ENCODE measurements at places on chromosomes 3 and 15.
A peak's percentile ranks its signal among the peaks of the same experiment; 100 is the strongest.

DNA sequence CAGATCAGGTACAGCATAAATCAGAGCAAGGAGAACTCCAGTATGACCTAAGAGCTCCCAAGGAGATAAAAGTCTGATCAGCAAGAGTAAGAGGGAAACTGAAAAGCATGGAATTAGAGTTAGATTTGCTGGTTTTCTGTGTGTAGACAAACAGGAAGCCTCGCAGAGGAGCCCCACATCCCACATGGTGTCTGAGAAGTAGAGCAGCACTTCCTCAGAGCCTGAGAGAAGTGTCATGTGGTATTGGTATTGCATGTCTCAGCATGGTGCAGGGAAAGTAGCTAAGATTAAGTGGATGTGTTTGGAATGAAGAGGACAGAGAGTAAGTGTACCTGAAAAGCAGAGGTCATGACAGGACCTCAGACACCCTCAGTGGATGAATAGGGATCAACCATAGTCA lies 175.4 kb upstream of the GBE1 start:
- no peak for DNase-seq

- DNase-seq, result no peak
Observed at GRCh38 chr3:57094575-57094974, 34.1 kb downstream of the SPATA12 start.

DNA sequence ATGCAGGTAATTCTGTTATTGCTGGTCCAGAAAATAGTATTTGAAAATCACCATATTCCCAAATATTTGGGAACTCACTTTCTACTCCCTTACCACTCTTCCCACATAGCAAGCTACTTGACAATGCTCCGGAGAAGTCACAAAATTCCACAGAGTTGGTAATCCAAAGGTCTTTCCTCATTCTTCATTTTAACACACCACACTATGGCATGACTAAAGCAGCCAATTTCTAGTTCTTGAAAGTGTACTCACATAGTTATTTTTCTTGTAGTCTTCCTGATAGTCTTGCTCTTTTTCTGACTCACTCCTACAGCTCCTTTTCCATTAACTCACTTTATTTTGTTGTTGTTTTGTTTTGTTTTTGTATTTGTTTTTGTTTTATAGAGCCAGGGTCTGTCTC lies 67.2 kb downstream of the MYO9A start:
- no peak for DNase-seq

- no peak for DNase-seq
Observed at GRCh38 chr15:97875513-97876280, 84.8 kb upstream of the ARRDC4 start.

GRCh38 chr3:73535137-73535536 lies 89.6 kb downstream of the PDZRN3 start:
- DNase-seq, result no peak

GRCh38 chr3:100702082-100702979 lies 7.0 kb upstream of the TFG start:
- no peak for DNase-seq

- peak; percentile 87 for DNase-seq
Observed at GRCh38 chr3:72756900-72757299, 91.3 kb downstream of the SHQ1 start.

GRCh38 chr15:31378363-31378903 lies 51.8 kb downstream of the KLF13 start:
- no peak for DNase-seq

GRCh38 chr3:52053307-52054304 lies 2.8 kb downstream of the DUSP7 start:
- DNase-seq, result peak; percentile 29

- DNase-seq, result no peak
Observed at GRCh38 chr15:91110407-91110806, 10.3 kb downstream of the SV2B start.

DNA sequence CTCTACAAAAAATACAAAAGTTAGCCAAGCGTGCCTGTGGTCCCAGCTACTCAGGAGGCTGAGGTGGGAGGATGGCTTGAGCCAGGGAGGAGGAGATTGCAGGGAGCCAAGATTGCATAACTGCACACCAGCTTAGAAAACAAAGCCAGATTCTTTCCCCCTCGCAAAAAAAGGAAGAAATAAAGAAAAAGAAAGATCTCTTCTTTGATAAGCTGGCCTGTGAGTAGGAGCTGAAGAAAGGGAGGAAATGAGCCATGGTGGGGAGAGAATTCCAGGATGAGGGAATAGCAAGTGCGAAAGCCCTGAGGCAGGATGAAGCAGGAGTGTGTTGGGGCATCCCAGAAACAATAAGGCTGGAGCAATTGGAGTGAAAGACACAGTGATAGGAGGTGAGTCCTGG lies 24.5 kb upstream of the TOP2B start:
- no peak for DNase-seq

DNA sequence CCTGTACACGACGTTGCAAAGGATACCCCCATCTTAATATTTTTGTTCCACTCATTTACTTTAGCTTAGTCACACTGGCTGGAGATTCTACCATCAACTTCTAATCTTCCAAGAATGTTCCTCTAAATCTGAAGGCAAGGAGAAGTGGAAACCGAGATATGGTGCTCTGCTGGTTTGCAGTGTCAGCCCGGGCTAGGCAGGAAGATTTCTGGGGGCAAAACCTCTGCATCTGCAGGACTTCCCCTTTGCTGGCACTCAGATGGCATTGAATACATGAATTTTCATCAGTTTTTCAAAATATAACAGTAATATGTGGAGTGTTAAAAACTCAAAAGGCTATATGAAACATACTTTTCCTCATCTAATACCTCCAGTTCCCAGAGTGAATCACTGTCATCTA lies 240.4 kb downstream of the RPLP1 start:
- DNase-seq, result no peak

DNA sequence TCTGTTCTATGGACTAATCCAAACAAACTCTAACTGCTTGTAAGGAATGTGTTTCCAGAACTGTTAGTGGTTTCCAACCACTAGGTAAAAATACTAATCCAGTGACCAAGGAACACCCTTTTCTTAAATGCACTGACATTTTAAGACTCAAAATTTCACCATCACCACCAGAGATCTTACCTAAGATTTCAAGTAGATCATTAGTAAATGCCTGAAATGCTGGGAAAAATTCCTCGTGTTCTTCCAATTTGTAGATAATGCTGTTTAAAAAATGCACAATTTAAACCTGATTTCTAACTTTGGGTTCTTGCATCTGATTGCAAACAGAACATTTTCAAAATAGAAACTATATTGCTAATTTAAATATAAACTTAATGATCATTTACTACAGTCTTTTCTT lies 63.4 kb downstream of the ESYT3 start:
- DNase-seq, result no peak

- no peak for DNase-seq
Observed at GRCh38 chr3:2770451-2770850, 339.7 kb downstream of the IL5RA start.

GRCh38 chr3:25604107-25604805 lies 60.5 kb downstream of the TOP2B start:
- DNase-seq, result no peak

DNA sequence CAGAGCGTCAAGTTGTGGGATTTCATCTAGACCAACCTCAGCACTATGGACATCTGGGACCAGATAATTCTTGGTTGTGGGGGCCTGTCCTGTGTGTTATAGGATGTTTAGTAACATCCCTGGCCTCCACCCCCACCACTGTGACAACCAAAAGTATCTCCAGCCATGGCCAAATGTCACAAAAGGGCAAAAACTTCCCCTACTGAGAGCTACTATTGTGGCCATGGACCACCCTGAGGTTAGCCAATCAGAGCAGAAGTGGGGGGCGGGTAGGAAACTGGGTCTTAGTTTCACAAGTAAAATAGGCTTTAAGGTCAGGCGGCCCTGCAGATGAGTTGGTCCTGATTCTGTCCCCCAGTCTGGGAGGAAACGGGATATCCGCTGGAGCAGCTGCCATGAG lies 25.4 kb downstream of the KIF7 start:
- DNase-seq, result no peak

DNA sequence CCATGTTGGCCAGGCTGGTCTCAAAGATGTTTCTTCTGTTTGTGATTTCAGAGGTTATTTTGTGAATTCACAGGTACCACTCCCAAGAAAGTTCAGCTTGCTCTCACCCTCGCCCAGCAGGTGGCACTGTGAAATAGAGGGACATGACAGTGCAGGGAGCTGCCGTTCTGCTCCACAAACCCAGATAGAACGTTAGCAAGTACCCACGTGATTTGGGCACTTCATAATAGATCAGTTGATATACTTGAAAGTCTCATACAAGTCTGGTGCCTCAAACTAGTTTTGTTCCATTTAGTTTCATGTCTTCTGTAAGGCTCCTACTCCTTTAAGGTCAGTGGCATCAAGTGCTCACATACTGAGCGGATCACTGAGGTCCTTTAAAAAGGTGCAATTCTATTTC lies 45.5 kb downstream of the FILIP1L start:
- DNase-seq, result peak; percentile 58

GRCh38 chr15:55960946-55961345 lies 32.5 kb downstream of the NEDD4 start:
- DNase-seq, result no peak

DNA sequence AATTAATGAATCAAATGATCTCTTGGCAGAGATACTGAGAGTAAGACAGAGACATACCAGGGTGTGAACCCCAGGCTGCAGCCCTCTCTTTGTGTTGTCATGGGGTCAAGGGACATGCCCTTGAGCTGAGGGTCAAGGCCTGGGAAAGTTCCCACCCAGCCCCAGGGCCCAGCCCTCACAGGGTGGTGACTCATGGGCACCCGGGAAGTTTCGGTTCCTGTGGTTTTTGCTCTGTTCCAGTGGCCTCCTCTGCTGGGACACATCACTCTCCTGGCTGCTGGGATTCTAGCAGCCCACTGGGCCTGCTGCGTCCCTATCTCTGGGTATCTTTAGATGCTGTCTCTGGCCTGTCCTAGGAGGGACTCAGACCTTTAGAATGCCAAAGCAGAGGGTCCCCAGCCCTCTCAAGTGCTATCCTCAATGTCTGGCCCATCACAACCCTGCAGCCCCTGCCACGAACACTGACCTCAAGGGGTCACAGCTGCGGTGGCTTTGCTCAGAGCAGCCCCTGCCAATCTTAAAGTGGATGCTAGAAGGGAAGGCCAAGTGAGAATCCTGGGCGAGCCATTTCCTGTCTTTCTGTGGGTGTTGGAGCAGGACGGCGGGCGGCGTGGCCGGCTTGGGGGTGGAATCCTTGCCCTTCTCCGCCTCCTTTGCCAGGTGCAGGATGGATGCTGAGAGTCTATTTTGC lies 148.4 kb upstream of the TLE3 start:
- no peak for DNase-seq

GRCh38 chr3:194685065-194685717 lies 492 bp upstream of the FAM43A start:
- DNase-seq, result no peak

DNA sequence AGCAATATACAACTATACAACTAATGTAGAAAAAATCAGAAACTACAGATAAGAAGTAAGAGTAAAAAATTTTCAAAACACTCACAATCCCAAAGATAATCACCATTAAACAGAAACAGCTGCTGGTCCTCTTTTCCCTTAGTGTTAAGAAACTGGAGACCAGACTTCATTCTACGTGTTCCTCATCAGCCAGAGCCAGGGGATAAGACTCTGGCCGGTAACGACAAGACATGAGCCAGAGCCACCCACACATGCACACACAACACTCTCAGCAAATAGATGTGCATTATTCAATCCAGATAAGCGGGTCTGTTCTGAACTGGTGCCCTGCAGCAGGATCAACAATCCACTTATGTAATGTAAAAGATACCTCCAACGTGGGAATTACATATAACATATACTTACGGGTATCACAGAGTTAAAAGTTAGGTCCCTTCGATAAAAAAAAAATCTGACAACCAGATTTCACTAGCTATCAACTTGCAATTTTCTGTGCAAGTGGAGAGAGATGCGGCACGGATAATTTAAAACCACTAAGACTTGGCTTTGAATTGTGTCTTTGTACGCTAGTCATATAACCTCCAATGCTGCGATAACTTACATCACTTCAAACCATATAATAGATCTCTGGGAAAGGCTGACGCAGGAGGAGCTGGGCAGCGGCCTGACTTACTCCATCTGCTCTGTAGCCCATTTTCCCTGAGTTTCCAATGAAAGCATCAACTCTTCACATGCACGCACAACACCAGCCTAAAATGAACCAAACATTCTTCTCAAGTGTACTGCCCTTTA lies 17.8 kb downstream of the PRICKLE2 start:
- no peak for DNase-seq

DNA sequence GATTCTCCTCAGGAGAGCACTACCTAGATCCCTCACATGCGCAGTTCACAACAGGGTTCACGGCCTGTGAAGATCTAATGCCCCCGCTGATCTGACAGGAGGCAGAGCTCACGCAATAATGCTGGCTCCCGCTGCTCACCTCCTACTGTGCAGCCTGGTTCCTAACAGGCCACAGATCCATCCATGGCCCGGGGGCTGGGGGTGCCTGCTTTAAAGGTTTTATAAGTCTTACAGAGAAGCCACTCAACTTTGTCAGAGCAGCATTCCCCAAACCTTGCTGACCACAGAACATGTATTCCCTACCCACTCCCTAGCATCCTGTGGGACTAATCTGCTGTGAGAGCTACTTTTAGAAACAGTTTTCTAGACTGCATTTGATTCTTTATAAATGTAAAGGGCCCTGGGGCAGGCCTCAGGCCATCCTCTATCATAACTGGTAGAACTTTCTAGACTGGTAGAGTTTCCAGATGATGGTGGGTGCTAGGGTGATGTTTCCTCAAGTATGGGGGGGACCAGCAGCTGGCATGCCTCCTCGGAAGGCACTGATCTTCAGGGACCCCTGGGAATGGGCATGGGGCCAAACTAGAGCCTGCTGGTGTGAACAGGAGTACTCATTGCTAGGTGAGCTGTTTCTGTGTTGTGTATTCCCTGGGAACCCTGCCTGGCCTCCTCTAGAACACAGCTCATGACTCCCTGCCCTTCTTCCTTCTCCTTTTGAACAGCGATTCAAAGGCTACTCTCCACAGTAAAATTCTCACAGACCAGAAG lies 25.7 kb upstream of the RAD18 start:
- DNase-seq, result no peak

- DNase-seq, result no peak
Observed at GRCh38 chr3:169931747-169932520, 20.6 kb downstream of the SAMD7 start.

GRCh38 chr15:88832820-88833730 lies 29.8 kb downstream of the ACAN start:
- DNase-seq, result no peak

DNA sequence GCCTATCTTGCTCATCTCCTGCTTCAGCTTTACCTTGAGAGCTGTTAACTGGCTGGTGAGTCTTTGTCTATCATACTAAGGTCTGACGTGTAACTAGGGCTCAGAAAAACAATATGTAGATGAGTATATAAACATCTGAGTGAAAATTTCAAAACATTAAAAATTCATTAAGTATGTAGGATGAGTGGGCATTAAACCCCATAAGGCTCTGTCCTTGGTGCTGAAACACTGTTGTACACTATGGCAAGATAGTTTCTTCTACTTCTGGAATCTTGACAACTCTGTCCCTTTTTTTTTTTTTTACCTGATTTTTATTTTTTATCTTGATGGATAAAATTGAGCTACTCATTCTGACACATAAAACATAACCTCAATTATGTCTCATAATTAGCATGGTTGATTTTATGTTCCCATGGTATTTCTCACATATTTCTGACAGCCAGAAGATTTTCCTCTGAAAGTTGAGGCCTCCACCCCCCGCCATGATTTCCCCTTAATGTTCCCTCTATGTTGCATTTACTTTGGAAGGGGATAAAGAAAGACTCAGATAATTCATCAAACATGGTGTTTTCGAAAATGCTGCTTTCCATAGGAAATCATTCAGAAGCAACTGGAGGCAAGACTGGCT lies 54.3 kb downstream of the DGKG start:
- DNase-seq, result no peak

- no peak for DNase-seq
Observed at GRCh38 chr15:60928970-60929369, 300.1 kb downstream of the RORA start.
